ENCODE measurements at places on chromosomes 1 and 21. TPM values are rescaled to one million over a fixed set of nuclear protein-coding genes. Genes with fewer than 3 reads are reported as not detected.

- no peak for DNase-seq
Measured at GRCh38 chr1:112779665-112780526, 64.8 kb upstream of the PPM1J start.

DNA sequence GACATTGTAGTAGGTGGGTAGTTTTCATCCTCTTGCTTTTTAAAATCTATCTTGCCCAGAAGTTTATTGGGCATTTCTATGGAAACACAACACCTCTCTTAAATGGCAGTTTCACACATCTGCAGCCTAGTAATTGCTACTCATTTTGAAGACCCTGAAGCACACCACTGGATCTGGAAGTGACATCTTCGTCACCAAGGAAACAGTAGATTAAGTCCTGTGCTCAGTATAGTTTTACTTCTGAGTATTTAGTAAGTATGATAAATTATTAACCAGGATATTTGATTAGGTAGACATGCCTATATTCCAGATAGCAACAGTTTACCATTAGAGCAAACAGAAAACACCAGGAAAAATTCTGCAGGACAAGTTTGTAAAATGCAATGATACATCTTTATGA is 48.7 kb downstream of the UCK2 start:
- DNase-seq: no peak

Gene ACOT11
- 2.7 TPM for total RNA-seq

Gene KLHL20
- 25.4 TPM for total RNA-seq

Gene INAVA
- total RNA-seq: 10.3 TPM

Gene UQCRHL
- total RNA-seq: 1.7 TPM
